Suppressor macrophage treated with lipopolysaccharide for 4 hours (primary cell): ENCODE measurements at places on chromosomes 13 and 19.

DNA sequence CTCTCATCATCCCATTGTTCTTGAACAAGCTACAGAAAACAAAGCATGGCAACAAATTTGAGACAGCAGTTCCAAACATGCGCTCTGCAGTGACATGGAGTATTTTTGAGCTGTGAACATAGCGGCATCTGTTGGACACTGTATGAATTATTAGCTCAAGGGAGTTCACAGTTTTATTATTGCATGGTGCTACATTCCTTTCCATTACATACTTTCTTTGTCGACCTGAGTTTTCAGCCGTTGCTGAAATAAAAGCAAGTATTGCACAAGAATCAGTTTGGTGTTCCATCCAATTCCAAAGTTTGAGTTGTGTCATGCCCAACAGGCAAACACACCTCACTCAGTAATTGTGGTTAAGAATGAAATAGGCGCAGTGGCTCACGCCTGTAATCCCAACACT lies 30.1 kb upstream of the METTL21C start:
- peak; percentile 25 for DNase-seq

GRCh38 chr19:9836021-9836420 lies 903 bp downstream of the PIN1 start:
- DNase-seq = peak; percentile 8

- no peak for DNase-seq
Observed at GRCh38 chr19:13884726-13885591, 8.0 kb downstream of the NANOS3 start.

- no peak for DNase-seq
Observed at GRCh38 chr19:4516199-4516938, 1.9 kb downstream of the PLIN4 start.

DNA sequence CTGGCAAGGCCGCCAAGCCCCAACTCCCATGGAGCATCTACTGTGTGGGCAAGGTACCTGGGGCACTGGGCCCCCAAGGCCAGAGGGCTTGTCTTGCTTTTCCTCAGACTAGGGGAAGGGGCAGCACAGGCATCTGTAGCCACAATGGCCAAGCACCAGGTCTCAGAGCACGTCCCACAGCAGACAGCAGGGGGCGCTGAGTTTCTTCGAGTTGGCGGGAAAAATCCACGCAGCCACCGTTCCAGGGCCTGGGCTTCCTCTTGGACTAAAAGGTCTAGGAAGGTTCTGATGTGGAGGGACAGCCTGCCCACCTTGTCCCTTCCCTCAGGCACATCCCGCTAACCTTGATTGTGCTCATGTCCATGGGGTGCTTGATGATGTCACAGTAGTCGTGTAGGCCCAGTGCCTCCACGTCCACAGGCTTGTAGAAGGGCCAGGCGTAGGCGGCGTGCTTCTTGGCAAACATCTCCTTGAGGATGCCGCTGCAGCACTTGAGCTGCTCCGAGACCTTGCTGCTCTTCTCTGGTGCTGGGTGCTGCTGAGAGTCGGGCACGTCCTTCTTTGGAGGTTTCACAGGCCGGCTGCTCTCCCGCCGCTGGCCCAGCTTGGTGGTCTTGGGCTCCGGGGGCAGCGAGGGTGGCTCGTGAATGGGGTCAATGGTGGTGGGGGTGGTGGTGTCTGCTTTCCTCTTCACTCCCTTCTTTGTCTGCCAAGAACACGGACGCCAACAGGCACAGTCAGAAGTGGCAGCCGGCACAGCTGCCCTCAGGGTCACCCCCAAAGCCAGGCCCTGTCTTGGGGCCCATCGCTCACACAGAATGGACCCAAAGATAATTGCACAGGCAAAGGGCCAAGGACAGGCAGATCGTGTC lies 32.0 kb upstream of the EPHX3 start:
- DNase-seq = peak; percentile 84

- DNase-seq = peak; percentile 85
Observed at GRCh38 chr19:13277104-13277809, 127.0 kb downstream of the IER2 start.

- no peak for DNase-seq
Observed at GRCh38 chr19:15238639-15239155, 6.4 kb upstream of the EPHX3 start.

- DNase-seq = no peak
Observed at GRCh38 chr13:38228322-38228721, 121.3 kb upstream of the UFM1 start.
